ENCODE measurements at places on chromosomes 11 and 22. TPM values are rescaled to one million over a fixed set of nuclear protein-coding genes. Genes with fewer than 3 reads are reported as not detected.
A peak's percentile ranks its signal among the peaks of the same experiment; 100 is the strongest.

Gene PGM2L1
- polyA plus RNA-seq: 5.2 TPM

Gene NECTIN1
- polyA plus RNA-seq: 17.6 TPM

- DNase-seq: peak; percentile 70
Observed at GRCh38 chr11:111417766-111418435, 38.8 kb upstream of the POU2AF1 start.

DNA sequence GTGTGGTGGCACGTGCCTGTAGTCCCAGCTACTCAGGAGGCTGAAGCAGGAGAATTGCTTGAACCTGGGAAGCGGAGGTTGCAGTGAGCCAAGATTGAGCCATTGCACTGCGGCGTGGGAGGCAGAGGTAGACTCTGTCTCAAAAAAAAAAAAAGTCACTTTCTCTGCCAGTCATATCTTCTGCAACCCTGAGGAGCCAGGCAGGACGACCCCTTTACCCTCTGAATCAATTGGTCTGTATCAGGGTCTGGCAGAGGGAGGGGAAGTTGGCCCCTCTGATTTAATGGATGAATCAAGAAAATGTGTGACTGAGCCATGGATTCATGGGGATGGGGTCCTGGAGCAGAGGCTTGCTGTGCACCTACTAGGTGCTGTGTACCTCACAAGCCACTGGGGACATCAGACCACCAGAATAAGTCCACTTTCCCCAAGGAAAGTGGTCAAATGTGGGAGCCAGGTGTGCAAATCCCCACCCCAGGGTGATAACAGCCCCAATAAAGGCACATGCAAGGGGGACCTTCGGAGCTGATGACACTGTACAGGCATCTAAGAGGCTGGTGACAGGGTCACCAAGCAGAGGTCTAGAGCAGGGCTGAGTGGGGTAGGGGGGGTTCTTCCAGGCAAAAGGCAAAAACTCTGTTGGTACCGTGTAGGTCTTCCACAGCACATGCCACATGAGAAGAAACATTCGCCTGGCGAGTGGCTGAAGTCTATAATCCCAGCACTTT, 29.0 kb downstream of the TXN2 start:
- no peak for DNase-seq
